Germinal center (tissue), 1 donor: ENCODE measurements at places on chromosomes 6 and 20.
A peak's percentile ranks its signal among the peaks of the same experiment; 100 is the strongest.

DNA sequence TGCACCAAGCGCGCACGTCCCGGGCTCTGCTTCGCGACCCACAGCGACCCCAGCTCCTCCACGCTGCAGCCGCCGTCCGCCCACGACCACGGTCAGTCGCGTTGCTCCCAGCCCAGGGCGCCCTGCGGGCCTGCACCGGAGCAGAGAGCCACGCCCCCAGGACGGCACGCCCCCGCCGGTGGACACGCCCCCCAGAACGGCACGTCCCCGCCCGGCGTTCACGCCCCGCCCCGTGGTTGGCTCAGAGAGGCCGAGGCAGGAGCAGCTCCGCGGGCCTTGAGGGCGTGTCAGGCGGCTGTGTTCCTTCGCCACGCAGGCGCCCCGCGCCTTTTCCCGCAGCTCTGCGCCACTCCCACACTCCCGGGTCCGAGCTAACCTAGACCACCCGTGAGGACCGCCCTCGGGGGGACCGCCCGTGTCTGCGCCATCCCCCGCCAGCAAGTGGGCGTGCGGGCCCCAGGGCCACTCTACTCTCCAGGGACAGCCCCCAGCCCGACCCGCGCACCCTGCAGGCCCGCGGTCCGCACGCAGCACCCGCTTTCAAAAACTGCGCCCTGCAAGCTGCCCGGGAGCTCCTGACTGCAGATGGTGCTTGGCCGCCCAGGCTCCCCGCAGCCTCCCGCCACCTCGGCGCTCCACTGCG, at the start of gene RNASET2:
TSS of gene RNASET2 (minus strand) at position 107 of the 643 bp plus-strand sequence. CDS start 368 bp downstream, outside the sequence.
- DNase-seq, result peak; percentile 92

DNA sequence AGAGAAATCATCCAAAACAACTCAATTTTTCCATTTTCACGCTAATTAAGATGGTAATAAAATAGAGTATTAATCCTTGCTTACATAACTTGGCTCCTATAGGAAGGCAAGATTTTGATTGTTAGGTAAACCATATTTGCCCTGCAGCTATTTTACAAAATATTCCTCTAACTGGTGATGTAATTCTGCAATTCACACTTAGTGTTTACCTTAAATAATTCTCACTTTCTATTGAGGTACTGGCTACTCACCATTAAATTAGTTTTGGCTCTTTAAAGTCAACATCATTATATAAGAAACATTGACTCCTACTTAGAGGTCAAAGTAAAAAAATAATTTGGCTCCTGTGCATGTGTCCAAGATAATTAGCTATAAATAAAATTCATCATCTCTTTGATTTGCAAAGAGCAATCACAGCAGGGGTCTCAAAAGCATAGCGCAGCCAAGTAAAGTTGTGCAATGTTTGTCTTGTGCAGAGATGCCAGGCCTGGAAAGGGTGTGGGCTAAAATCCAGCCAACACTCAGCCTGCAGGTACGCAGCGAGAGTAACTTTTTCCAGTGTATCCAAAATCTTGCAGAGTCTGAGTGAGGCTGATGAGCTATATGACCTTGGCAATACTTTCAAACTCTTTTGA, 501.2 kb downstream of the MMUT start:
- no peak for DNase-seq

GRCh38 chr6:75128878-75129570, 76.8 kb downstream of the COL12A1 start:
- DNase-seq, result no peak

GRCh38 chr6:42784717-42785498, 3.1 kb downstream of the BICRAL start:
- DNase-seq, result no peak

DNA sequence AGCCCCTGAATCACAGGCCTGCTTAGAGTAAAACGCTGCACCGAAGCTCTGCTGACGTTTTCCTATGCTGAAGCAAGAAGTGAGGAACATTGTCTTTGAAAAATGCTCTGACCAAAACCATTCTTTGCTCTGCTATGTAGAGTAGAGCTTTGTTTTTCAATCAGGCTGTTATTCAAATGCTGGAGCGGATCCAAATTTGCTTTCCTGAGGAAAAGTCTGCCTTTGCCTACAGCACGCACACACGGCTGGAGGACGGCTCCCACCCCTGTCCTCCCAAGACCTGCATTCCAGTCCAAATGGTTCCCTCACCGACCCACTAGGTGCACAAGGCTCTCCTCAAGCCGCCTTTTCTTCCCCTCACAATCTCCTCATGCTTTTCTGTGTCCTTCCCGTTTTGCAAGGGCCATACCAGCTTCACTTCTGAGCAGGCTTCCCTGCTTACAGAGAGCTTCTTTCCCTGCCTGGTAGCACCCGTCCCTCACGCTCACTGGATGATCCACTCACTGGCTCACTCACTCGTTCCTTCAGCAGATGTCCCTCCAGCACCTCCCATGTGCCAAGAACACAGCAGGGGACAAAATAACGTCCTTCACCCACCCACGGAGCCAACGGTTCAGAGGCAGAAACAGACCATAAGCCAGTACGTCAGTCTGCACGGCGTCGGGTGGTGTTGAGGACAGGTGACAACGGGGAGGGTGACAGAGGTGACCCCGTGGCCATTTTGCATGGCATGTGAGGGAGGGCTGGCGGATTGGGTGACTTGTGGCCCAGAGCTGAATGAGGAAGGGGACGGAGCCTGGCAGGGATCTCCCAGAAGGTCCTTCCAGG, 137.9 kb upstream of the NEDD9 start:
- no peak for DNase-seq

- no peak for DNase-seq
These were observed 6.5 kb downstream of the NCOA7 start for GRCh38 chr6:125797120-125797885.

- peak; percentile 49 for DNase-seq
These were observed 17.6 kb downstream of the ARID1B start for GRCh38 chr6:156794546-156795354.

GRCh38 chr6:169045486-169045885, 208.2 kb downstream of the THBS2 start:
- no peak for DNase-seq

DNA sequence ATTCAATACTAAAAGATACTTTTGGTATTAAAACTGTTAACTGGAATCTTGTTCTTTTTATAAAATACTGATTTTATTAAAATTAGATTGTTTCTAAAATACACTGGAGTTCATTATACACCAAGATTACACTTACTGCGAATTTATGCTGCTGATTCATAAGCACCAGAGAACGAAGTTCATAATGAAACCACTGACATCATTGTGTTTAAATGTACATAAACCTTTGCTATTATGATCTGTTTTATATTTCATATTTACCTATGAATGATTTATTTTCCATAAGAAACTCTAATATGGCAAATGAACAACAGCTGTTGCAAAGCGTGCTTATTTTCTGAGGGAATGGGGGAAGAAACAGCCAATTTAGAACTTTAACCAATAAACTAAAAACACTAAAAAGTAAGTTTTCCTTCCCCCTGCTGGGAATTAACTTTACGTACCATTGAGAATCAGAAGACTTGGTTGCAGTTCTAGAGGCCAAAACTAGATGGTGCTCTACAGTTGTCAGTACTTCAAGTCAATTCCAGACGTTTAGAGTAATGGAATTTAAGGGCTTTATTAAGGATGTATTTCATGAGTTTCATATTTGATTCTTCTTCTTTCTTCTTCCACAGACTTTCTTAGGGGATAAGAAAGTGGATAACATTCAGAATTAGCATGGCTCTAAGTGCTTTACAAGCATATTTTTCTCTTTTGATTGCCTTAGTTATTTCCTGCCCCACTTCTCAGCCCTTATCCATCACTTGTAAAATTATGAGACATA, 30.8 kb upstream of the COL19A1 start:
- peak; percentile 10 for DNase-seq

- DNase-seq, result no peak
These were observed 106.3 kb upstream of the KCNK16 start for GRCh38 chr6:39428816-39429215.

DNA sequence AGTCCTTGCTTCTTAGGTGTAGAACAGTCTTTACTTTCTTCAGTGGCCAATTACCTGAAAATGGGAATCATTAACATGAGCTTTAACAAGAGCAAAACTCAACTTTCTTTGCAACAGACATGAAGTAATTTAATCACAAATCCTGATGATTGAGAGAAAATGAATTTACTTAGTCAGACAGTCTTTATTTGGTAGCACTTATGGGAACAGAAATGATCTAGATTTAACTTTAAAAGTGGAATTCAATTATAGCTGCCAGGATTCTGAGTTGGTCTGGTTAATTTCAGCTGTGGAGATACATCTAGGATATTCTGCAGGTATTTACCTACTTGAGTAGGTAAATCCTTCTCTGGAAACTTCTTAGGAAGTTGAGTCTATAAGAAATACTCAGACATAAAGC, 444.3 kb upstream of the PLCB4 start:
- DNase-seq, result no peak

DNA sequence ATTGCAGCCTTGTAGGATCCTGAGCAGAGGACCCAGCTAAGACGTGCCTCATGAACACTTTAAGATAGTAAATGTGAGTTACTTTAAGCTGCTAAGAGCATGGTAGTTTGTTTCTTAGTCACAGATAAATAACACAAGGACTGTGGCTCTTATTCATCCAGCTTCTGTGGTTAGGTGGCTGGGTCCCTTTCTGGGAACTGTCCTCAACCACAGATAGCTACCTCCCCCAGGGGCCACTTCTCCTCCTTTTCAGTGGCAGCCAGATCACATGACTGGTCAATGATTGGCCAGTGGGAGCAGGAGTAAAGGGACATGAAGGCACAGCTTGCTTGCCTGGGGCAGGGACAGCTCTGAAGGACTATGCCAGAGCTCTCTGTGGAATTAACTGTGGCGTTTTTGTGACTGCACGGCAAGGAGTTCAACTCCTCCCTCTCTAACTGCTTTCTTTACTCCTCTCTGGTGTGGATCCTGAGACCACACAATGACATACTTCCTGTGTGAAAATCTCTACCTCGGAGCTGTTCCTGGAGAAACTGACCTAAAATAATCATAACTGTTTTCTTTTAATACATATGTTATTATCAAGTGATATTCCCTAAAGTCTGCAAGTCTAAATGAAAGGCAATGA, 76.5 kb downstream of the NRN1 start:
- no peak for DNase-seq

DNA sequence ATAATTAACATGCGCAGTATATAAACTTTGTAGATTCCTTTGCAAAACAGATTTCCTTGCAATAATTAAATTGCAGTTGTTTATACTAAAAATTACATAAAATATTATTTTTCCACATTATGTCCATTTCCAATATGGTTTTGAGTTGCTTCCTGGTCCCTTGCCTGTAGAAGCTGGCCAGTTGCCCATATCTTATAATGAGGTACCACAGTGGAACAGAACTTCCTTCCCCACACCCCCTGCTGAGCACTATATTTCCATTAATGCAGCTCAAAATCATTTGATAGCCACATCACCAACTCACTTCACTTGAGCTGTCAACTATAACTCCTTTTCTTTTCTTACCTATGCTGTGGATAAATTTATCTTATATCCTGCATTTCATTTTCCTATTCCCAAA, 194.6 kb downstream of the DST start:
- DNase-seq, result no peak
